ENCODE measurements at places on chromosomes 2 and 18. TPM values are rescaled to one million over a fixed set of nuclear protein-coding genes. Genes with fewer than 3 reads are reported as not detected.

DNA sequence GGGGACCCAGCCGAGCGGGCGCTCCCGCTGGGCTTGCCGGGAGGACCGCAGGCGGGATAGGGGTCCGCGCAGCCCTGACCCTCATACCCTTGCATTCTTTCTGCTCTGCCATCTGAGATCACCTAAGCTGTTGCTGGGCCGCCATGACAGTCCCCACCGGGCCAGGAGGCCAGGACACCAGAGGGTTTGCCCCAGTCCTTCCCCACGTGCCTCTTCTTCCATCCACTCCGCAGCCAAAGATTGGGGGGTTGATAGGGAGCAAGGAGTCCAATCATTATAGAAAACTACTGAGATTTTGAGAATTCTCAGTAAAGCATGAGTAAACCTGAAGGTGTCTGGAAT, 453 bp upstream of the GRB14 start:
- DNase-seq, result peak; percentile 44
- no peaks in the 10 kb centered on the region for H3K36me3 ChIP-seq
- peak overlapping the region; percentile 53 for H3K27ac ChIP-seq
- peaks cover 11% of the 10 kb centered on the region for H3K4me1 ChIP-seq
- no peaks in the 10 kb centered on the region for H3K27me3 ChIP-seq

DNA sequence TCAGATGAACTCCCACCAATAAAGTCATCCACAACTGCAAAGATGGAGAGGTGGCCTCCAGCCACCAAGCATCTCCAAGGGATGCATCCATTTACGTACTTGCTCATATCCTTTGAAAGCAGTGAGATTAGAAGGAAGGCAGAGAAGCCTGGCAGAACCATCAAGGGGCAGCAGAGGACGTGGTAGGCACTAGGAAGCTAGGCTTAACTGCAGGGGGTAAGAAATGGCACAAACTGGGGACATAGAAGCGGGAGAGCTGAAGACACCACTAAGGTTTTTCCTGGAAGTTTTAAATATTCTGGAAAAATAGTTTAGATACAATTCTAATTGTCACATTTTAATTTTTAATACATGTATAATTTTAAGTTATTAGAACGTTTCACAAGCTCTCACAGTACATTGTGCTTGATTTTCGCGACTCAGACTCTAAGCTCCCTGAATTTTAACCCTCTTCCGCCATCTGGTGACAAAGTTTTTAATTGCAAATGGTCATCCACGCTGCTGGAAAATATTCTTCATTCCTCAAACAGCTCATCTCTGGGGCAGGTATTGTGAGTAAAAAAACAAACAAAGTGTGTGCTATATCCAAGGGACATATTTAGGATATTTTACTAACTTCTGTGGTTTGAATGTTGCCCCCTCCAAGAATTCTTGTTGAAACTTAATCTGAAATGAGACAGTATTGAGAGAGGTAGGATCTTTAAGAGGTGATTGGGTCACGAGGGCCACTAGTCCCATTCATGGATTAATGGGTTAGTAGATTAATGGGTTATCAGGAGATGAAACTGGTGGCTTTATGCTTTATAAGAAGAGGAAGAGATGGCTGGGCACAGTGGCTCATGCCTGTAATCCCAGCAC, 1.6 kb upstream of the PSTPIP2 start:
- no peak overlapping the region for H3K4me3 ChIP-seq
- no peaks in the 10 kb centered on the region for H3K27me3 ChIP-seq
- peaks cover 16% of the 10 kb centered on the region for H3K36me3 ChIP-seq
- DNase-seq, result no peak
- no peak overlapping the region for H3K27ac ChIP-seq
- peaks cover 17% of the 10 kb centered on the region for H3K4me1 ChIP-seq

DNA sequence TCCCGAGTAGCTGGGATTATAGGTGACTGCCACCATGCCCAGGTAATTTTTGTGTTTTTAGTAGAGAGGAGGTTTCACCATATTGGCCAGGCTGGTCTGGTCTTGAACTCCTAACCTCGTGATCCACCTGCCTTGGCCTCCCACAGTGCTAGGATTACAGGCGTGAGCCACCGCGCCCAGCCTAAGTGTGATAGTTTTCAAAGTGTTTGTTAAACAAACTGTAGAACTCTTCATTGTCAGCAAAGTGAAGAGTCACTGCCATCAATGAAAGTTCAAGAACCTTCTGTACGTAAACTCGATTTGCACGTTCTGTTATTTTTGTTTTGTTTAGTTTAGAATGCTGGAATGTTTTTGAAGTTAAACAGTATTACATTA, 18.0 kb upstream of the SOS1 start:
- no peak overlapping the region for H3K27ac ChIP-seq
- no peaks in the 10 kb centered on the region for H3K36me3 ChIP-seq
- H3K4me3 ChIP-seq, result no peak overlapping the region
- no peaks in the 10 kb centered on the region for H3K27me3 ChIP-seq

- H3K36me3 ChIP-seq, result no peaks in the 10 kb centered on the region
- H3K4me3 ChIP-seq, result no peak overlapping the region
- no peaks in the 10 kb centered on the region for H3K4me1 ChIP-seq
- no peaks in the 10 kb centered on the region for H3K27me3 ChIP-seq
- no peak overlapping the region for H3K27ac ChIP-seq
- no peak for DNase-seq
Measured at GRCh38 chr2:53275743-53276142, 491.9 kb upstream of the CHAC2 start.

IFIH1 gene
- 24.2 TPM for total RNA-seq

All from heart left ventricle (tissue), 16 donors.